ENCODE measurements at places on chromosomes 6 and 20. TPM values are rescaled to one million over a fixed set of nuclear protein-coding genes. Genes with fewer than 3 reads are reported as not detected.

The RAMACL gene
- 0.34 TPM for total RNA-seq

The SLA2 gene
- not detected for total RNA-seq

The ARFGEF3 gene
- total RNA-seq = 3.3 TPM

The KCNG1 gene
- 91.3 TPM for total RNA-seq

DNA sequence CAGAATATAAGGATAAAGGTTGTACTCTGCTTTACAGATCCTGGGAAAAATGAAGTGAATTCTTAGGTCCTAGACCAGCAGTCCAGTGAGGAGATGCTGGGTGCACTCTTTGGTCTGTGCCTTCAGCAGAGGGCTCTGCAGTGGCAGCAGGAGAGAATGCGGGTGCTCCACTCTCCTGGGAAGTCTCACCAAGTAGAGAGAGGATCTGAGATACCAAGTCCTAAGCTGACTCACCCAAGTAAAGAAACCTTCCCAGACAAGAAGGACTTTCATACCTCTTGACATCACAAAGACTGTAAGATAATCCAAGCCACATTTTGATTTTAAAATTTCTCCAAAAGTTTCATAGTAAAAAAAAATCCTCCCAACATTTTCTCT, 116.9 kb upstream of the EMILIN3 start:
- no peak for DNase-seq

DNA sequence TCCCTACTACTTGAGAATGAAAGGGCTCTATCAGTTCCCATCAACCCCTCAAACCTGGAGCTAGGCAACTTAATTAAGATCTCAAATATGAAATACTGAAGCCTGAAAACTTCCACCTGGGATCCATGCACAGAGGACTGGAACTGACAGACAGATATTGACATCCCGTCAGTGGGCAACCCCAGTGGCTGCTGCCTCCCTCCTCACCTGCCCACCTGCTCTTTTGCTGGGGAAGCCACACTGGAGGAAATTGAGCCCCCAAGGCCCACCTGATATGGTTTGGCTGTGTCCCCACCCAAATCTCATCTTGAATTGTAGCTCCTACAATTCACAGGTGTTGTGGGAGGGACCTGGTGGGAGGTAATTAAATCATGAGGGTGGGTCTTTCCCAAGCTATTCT, 192.8 kb downstream of the LRFN2 start:
- no peak for DNase-seq

- DNase-seq = no peak
Observed at GRCh38 chr6:157497579-157497978, 116.6 kb downstream of the ZDHHC14 start.

DNA sequence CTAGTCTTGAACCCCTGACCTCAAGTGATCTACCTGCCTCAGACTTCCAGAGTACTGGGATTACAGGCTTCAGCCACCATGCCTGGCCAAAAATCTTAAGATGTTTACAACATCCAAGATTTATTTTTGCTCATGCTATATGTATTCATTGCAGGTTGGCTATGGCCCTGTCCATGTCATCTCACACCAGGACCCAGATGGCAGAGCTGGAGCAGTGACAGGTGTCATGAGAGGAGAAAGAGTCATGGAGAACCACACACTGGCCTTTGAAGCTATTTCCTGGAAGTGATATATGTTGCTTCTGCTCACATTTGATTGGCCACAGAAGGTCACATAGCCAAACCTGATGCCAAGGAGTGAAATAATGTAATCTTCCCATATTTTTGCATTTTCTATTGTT, 13.8 kb upstream of the DDR1 start:
- no peak for DNase-seq

- peak; percentile 94 for DNase-seq
Observed at GRCh38 chr6:161369339-161369738, 95.5 kb upstream of the AGPAT4 start.
